ENCODE measurements at places on chromosomes 1 and 21.

DNA sequence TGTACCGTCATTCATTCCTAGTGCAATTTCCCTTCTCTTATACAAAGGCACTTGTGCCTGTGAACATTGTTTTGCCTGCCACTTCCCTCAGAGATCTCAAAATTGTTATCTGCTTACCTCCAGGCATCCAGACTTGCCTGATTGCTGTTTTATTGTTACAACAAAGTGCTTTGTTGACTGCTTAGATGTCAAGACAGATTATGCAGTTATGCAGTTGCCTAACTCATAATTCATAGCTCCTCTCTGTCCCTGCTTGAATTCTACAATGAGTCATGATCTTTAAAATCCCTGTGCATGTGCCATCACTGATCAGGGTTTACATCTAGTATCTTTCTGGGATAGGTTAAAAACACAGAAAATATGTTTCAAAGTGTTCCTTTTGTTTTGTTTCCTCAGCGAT is 24.5 kb downstream of the CXADR start:
- no peak for DNase-seq

GRCh38 chr1:215416497-215416896 is 150.6 kb upstream of the KCTD3 start:
- no peak for DNase-seq

DNA sequence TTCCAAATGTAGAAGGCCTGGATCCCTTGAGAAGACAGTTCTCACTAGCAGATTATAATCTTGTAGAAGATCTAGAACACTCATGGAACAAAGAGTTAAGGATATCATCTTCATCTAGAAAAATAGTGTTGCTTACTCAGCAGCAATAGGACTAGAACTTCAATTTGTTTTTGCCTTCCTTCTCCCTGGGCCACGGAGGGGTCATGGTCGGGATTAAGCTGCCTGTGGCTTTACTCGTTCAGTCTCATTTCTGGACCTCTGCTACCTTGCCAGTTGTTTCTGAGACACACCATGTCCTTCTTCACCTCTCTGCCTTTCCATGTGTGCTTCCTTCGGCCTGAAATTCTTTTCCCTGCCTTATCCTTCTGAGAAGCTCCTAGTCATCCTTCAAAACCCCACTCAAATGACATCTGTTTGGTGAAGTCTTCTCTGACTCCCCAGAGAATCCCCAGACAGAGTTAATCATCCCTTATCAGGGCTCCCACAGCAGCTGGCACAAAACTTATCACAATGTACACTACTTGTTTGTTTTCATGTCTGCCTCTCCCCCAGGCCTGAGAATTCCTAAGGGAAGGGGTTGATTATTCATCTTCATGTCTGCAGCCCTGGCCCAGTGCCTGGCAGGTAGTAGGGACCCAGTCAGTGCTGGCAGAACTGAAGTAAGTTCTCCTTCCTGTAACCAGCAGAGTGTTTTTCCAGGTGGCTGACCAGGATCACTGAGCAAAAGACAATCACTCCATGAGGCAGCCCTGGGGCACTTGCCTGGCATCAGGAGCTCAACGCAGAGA is 15.5 kb upstream of the SNX27 start:
- no peak for DNase-seq

DNA sequence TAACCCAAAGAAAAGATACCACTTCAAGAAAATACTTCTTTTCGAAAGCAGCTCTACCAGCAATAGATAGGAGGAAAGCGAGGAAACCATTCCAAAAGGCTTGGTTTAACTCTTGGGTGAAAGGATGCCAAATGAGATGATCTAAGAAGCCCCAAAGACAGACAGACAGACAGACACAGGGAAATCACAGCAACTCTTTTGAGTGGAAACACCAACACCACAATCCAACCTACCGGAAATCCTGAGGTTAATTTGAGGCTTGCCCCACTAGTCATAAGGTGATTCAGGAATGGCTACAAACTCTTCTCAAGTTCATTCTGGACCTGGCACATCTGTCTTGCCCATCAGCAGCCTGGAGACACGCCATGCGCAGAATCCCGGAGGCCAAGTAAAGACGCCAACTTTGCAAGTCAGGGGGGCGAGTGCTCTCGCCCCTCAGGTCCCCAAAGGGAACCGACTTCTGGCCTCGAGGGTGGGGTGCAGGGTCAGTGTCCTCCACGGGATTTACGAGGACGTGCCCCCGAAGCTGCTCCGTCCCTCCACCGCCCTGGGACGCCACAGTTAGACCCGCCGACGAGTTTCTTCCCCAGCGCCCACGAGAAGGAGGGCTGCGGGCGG is 778 bp downstream of the EVI5 start:
- no peak for DNase-seq

- DNase-seq = no peak
These were observed 80.4 kb upstream of the POU3F1 start for GRCh38 chr1:38126970-38127369.

DNA sequence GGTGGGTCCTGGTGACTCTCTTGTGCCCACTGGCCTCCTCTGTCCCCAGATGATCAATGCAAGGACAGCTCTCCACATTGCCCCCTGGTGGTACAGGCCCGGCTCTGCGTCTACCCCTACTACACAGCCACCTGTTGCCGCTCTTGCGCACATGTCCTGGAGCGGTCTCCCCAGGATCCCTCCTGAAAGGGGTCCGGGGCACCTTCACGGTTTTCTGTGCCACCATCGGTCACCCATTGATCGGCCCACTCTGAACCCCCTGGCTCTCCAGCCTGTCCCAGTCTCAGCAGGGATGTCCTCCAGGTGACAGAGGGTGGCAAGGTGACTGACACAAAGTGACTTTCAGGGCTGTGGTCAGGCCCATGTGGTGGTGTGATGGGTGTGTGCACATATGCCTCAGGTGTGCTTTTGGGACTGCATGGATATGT is 10.8 kb downstream of the ADAMTSL4 start:
- DNase-seq = peak; percentile 36

- DNase-seq = no peak
These were observed 710 bp upstream of the PRPF3 start for GRCh38 chr1:150320667-150320978.

- no peak for DNase-seq
These were observed 55.5 kb downstream of the GADD45A start for GRCh38 chr1:67740543-67740942.

DNA sequence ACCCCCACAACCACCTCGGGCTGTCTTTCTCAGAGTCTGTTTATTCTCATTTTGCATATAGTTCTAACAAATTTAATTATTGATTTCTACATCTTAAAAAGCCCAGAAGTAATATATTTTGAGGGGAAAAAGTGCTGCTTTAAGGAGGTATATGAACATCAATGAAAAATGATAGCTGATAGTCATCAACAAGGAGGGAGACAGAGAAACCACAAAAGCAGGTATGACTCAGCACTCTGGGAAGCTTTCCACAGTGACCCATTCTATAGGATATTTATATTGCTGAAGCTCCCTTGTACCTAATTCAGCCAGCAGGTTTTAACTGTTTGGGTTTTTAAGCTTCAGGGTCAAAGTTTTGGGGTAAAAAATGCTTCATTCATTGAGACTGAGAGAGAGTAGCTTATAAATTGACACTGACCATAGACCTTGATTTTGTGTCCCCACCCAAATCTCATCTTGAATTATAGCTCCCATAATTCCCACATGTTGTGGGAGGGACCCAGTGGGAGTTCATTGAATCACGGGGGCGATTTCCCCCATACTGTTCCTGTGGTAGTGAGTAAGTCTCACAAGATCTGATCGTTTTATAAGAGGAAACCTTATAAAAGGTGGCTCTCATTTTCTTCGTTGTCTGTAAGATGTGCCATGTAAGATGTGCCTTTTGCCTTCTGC is 27.4 kb downstream of the VANGL1 start:
- no peak for DNase-seq

- no peak for DNase-seq
These were observed 470.8 kb downstream of the AJAP1 start for GRCh38 chr1:5125208-5125607.

- DNase-seq = no peak
These were observed 88.5 kb upstream of the ETV3 start for GRCh38 chr1:157226739-157227138.

DNA sequence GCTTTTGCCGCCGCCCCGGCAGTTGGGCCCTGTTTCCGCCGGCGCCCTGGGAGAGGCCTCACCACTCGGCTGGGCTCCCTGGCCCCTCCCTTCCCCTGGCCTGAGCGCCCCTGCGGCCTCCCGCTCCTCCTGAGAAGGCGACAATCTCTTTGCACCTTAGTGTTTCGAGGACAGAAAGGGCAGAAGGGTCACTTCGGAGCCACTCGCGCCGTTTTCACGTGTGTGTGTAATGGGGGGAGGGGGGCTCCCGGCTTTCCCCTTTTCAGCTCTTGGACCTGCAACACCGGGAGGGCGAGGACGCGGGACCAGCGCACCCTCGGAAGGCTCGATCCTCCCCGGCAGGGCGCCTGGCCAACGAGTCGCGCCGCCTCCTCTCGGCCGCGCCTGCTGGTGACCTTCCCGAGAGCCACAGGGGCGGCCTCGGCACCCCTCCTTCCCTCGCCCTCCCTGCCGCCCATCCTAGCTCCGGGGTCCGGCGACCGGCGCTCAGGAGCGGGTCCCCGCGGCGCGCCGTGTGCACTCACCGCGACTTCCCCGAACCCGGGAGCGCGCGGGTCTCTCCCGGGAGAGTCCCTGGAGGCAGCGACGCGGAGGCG is 432 bp upstream of the SIM2 start:
- no peak for DNase-seq

DNA sequence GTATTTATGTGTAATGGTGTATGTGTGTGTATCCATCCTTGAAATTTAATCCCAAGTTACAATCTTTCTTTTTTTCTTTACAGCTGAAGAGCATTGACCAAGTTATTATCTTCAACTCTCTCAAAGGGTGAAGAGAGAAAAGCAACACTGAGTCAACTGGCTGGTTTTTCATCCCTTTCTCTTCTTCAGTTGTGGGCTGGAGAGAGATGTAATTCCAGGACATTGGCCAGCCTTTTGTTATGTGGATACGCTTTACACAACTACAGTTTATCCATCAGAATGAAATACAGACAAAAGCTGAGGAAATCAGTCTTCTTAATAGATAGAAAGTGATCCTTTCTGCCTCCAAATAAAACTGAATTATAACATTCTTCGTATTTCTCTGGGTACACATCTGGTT is 357.0 kb upstream of the NCAM2 start:
- no peak for DNase-seq

GRCh38 chr1:207002724-207003146 is 29.8 kb downstream of the C1orf116 start:
- no peak for DNase-seq

DNA sequence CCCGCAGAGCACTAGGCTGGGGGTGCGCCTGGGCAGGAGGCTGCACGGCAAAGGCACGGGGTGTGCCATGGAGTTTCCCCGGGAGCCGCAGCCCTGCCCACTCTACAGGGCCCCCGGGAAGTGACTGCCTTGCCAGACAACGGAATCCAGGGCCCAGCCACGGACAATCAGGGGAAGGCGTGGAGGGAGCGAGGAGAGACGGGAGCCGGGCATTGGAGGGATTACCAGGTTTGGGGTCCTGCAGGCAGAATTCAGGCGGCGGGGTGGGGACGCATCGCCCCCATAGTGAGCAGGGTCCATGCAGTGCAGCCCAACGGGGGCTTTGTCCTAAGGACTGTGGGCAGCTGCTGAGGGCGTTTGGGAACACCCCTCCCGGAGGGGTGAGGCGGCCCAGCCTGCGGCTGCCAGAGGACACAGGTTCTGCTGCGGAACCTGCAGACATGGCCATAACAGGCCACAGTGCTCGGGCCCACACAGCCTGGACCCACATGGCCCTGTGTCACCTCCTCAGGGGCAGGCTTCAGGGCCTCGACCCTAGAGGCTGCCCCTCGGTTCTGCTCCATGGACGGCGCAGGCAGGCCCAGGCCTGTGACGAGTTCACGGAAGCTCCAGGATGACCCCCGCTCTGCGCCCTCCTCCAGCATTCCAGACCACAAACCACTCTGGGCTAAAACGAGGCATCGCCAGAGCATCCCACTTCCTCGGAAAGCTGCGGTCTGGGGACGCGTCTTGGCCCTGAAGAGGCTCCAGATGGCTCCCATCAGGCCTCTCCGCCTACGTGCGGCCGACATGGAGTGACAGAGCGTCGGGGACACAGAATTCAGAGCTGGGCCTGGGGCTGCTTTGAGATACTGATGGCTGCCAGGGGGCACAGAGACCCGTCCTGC is 54.5 kb downstream of the COL6A1 start:
- DNase-seq = no peak

DNA sequence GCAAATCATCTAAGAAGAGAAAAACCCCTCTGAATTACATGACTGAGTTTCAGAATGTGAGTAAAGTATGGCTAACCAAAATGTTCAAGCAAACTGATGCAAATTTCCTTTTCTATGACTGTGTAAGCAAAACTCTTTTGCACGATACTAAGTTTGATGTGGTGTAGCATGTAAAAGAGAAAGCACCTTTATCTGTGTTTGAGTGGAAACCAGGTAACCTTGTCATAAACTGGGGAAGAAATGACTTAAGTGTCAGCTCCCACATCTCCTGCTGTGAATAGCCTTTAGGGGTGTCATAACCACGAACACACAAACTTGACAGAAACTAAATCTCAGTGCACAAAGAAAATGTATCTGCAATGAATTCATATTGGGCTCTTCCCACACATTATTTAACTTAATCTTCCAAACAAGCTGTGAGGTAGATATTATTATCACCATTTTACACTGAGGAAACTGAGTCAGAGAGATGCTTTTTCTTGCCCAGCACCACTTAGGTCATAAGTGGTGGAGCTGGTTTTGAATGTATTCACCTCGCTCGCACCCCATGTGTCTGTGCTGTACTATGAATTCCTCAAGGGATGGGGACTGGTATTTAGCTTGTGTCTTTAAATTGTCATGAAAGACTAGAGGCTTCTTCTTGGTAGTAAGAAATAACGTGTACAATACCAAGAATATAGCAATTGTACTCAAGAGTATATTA is 32.9 kb upstream of the IL12RB2 start:
- DNase-seq = no peak

DNA sequence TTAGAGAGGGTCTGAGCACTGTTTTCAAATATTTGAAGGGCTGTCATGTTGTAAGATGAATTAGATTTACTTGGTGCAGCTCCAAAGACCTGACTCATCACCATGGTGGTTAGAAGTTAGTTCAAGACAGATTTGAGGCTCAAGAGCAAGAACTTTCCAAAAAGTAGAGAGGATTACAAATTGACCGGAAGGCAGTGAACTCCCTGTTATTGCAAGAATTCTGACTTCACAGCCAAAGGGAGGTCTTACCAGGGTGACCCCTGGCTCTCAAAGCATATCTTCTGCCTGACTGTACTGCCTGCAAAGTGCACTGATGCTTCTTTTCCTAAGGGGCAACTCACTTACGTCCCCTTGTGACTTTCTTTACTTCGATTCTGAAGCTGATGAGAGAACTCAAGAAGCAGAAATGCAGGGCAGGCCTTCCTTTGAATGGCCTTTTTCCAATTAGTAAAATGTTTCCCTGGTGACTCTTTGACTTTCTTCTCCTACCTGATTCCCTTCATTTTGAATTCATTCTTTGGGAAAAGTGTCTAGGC is 86.4 kb downstream of the NAV1 start:
- DNase-seq = no peak

GRCh38 chr1:246364415-246364941 is 142.6 kb downstream of the SMYD3 start:
- no peak for DNase-seq

Data from amygdala (tissue), 56 donors.